Fibroblast of skin of left quadriceps (primary cell): ENCODE measurements at places on chromosomes 5 and 9.
A peak's percentile ranks its signal among the peaks of the same experiment; 100 is the strongest.

- no peak for DNase-seq
These were observed 135.1 kb upstream of the PPP1R26 start for GRCh38 chr9:135344523-135344901.

- DNase-seq = no peak
These were observed 41.3 kb downstream of the STK10 start for GRCh38 chr5:172146748-172147092.

- DNase-seq = no peak
These were observed 205.6 kb downstream of the TUSC1 start for GRCh38 chr9:25472681-25473080.

DNA sequence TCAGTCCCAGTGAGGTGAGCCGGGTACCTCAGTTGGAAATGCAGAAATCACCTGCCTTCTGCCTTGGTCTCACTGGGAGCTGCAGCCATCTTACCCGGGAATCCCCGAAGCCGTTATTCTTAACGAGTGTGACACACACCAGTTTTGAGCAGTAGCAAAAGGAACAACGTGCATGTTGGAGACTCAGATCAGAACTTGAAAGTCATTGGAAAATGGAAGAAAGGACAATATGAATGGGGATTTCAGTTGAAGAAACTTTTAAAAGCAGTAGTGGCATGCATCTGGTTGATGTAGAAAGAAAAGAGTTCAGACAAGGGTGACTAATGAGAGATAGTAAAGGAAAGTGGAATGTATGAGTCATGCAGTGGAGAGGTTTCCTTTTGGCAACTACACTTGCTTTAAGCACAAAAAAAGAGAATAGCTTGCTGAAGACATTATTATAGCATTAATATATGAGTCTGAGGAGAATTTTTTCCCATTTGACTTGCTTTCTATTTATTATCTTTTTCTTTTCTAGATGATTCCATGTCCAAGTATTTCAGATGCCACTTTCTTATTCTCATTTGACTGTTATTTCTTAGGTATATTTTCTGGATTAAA lies 44.4 kb upstream of the ANKDD1B start:
- peak; percentile 80 for DNase-seq

GRCh38 chr9:4130166-4130565 lies 169.7 kb downstream of the GLIS3 start:
- no peak for DNase-seq

DNA sequence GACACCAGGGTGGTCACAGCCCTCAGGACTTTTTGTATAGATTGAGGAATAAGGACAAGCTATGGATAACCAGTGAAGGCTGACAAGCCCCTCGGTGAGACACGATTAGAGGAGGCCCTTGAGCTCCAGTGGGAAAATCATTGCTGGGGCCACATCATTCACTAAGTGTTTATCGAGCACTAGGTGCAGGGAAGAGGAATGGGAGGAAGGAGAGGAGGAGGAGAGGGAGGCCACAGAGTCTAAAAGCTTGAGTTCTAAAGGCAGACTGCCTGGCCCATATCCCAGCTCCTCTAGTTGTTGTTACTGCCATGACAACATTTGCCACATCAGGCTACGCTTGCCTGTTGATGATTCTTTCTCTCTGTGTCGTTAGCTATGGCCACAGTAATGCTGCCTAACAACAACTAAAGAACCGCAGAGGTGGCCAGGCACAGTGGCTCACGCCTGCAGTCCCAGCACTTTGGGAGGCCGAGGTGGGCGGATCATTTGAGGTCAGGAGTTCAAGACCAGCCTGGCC lies 37.6 kb downstream of the NKX2-5 start:
- DNase-seq = no peak
